Fibroblast of mammary gland (primary cell): ENCODE measurements at places on chromosomes 2 and 18.

DNA sequence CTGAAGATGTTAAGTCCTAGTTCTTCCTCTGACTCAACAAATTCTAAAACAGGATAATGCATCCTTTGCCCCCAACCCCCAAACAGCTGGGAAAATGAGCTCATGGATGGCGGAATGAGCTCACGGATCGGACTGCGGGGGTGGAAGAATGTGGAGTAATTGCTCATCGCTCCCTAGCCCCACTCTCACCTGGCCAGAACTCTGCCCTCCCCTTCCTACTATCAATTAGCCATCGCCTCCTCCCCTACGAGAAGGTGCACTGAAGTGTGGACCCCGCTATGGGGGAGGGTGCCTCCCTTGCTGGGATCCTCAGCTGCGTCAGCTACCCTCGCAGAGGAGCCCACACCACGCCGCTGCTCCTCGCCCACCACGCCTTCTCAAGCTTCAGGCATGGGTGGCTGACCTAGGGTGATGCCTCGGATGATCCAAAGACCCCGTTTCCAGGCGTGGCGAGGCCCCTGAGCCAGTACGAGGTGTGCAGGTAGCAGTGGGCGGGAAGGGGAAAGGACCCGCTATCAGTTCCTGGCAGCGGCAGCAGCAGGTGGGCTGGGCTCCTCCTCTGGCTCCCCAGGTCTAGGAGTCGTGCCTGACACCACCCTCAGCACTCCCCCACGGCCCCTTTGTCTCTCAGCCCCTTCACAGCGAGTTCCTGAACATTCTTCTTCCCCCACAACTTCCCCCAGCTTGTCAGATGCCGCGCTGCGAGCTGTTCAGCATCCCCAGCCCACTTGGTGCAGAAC, 82.1 kb upstream of the POMC start:
- DNase-seq, result peak; percentile 78

GRCh38 chr2:79082987-79083386, 4.8 kb downstream of the REG1B start:
- DNase-seq, result no peak

GRCh38 chr2:176063958-176064357, 19.8 kb downstream of the EVX2 start:
- no peak for DNase-seq

- no peak for DNase-seq
Observed at GRCh38 chr18:68102117-68102516, 585.6 kb upstream of the DSEL start.

DNA sequence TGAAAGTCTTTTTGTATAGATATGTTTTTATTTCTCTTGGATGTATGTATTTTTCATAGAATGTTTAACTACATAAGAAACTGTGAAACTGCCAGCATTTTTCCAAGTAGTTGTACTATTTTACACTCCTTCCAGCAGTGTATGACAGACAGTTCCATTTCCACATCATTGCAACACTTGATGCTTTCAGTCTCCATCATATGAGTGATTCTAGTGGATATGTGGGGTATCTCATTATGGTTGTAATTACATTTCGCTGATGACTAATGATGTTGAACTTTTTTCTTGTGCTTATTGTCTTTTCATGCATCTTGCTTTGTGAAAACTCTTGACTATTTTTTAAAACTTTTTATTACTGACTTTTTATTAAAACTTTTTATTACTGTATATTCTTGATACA, 101.4 kb downstream of the ARHGAP28 start:
- DNase-seq, result peak; percentile 25

DNA sequence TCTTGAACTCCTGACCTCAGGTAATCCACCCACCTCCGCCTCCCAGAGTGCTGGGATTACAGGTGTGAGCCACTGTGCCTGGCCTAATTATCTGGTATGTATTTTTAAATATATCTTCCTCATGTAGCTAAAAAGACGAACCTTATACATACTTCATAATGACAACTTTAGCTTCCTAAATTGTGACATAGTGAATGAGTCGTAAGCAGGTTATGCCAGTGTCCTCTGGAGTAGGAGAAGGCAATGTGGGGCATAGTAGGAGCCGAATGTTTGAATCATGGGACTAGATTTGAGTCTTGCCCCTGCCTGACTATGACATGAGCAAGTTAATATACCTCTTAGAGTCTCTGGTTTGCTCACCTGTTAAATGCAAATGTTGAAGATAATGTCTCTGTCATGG, 95.8 kb upstream of the FOSL2 start:
- DNase-seq, result peak; percentile 58

- peak; percentile 19 for DNase-seq
Observed at GRCh38 chr2:163736433-163737189, 803 bp upstream of the FIGN start.

DNA sequence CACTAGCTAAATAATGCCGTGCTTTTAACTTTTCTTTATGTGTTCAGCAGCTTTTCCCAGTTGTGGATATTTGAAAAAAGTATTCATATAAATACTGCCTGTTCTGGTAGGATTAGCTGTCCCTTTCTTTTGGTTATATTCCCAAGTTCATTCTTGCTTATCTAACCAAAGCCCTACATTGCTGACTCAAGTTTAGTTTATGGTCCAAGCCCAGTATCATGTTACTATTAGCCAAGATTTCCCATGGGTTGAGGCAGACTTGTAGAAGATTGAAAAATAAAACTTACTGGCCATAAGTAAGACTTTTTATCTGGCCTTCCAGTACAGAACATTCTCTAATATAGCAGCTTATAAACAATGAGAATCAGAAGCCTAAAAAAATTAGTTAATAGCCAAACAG, 49.7 kb upstream of the NFE2L2 start:
- DNase-seq, result peak; percentile 86

DNA sequence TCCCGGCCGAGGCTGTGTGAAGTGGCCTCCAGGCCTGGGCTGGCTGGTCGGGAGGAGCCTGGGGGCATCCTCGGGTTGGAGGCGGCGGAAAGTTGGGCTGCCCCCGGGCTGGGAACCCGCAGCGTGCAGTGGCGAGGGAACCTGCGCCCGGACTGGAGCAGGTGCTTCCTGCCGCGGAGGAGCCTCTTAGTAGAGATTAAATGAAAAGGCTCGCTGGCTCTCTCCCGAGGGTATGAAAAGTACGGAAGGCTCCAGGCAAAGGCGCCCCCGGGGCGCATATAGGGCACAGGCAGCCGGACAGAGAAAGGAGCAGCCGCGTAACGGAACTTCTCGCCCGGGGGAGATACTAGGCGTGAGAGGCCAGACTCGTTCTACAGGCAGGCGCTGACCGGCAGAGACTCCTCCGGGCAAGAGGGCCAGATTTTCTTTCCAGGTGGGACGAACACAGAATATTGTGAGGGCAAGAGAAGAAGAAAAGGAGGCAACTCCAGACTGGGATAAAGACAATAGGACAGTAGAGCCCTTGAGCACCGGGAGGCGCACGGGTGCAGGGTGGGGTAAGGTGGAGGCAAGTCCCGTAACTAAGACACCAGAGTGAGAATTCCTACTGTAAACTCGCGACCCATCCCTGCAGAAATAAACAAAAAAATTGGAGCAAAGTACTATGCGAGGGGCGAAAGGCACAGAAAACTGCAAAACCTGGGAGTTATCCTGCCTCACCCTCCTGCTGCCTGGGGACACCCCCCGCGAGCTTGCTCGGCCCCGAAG, 816 bp downstream of the CDH2 start:
- peak; percentile 24 for DNase-seq

GRCh38 chr18:41905786-41906527, 49.1 kb upstream of the PIK3C3 start:
- DNase-seq, result no peak

GRCh38 chr2:236855866-236856847, 229.5 kb upstream of the COPS8 start:
- no peak for DNase-seq

GRCh38 chr18:13051950-13052349, 60.8 kb downstream of the CEP192 start:
- no peak for DNase-seq

DNA sequence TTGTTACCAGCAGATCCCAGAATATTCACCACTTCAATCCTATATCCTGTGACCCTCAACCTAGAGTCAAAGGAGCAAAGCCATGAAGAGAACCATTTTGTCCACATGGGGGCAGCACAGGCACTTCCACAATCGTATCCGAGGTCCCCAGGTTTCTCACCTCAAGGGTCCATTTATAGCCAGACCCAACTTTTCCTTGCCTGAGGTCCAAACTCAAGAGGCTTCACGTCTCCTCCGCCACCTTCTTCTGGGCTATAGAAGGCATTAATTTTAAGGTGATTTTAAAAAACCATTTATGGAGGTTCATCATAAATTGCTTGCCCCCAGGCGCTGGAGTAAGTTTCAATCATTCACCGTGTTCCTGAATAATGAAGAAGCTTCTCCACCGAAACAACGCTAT, 111.6 kb upstream of the NABP1 start:
- DNase-seq, result peak; percentile 64

DNA sequence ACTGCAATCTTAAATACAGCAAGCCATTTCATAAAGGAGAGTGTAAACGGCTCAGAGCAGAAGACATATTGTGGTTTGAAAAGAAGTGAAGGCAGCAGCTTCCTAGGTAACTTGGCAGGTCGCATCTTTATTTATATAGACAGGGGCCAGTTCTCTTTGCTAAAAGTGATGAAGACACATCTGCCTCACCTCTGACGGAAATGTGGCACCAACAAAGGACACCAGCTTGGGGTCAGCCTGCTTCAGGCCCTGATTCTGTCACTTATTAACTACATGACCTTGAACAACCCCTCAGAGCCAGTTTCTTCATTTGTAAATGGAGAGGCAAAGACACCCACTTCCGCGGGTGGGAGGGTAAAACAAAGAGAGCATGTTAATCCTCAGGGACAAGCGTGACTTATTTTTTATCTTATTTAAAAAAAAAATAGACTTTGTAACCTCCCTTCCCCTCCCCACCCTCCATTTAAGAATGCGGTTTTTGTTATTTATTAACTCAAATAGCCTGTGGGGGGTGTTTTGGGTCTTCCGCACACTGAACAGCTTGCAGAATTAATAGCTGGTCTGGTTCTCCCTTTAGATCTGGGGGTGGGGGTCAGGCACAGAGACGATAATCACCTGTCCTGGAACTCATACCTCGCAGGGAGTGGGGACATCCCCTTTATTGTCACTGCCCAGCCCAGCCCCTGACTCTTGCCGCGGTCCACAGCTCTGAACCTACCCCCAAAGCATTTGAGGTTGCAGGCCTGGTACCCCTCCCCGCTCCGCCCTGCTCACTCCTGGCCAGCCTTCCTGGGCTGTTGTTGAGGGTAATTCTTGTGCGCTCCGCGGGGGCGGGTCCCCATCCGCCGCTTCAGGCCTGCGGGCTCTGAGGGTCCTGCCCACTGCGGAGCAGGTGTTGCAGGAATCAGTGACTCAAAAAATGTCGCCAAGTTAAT, 64.2 kb upstream of the TMEM17 start:
- no peak for DNase-seq

GRCh38 chr2:104752504-104752903, 101.4 kb upstream of the POU3F3 start:
- no peak for DNase-seq

GRCh38 chr2:37786854-37787253, 115.4 kb upstream of the CDC42EP3 start:
- no peak for DNase-seq

GRCh38 chr2:172893111-172893510, 157.5 kb downstream of the RAPGEF4 start:
- DNase-seq, result no peak

- no peak for DNase-seq
Observed at GRCh38 chr2:101311696-101312017, 3.2 kb upstream of the RNF149 start.

GRCh38 chr2:46119453-46119852, 177.8 kb upstream of the EPAS1 start:
- peak; percentile 81 for DNase-seq

- no peak for DNase-seq
Observed at GRCh38 chr2:19688059-19688458, 213.7 kb downstream of the TTC32 start.

- no peak for DNase-seq
Observed at GRCh38 chr2:108224022-108224421, 15.7 kb upstream of the SULT1C3 start.

GRCh38 chr2:131039535-131039907, 53.7 kb downstream of the FAM168B start:
- peak; percentile 11 for DNase-seq

GRCh38 chr2:48699348-48699930, 56.1 kb downstream of the LHCGR start:
- DNase-seq, result peak; percentile 52

GRCh38 chr2:70960833-70961647, 17.4 kb upstream of the ANKRD53 start:
- DNase-seq, result no peak

DNA sequence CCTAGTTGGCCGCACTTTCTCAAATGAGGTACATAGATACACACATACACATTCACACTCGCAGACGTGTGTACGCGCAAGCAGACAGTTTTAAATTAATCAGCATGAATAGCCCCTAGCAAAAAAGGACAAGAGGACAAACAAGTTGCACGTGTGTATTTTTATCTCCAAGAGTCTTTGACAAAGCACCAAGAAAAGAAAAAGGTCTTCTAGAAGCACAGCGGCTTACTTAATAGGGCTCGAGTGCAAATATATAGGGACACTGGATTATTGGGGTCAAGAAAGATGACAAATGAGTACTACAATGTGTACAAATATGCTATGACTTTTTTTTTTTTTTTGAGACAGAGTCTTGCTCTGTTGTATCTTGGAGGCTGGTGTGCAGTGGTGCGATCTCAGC, 1.7 kb upstream of the BCL2 start:
- DNase-seq, result no peak
